Hippocampal formation (tissue), 2 donors: ENCODE measurements at places on chromosomes 16 and 17.

DNA sequence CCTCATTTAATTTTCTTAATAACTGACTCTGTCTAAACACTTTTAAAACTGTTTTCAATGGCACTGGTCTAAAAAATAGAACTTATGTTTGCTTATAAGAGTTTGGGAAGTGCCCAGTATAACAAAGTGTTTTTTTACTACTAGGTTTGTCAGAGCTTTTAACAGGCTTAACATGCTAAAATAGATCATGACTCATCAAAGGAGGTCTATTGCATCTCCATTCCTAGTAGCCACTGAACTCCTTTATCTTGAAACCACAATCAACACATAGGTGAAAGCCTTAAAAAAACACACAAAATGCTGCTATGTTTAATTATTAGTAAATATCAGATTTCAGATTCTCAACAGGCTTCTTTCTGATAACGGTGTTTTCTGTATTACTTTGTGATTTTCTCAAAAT lies 196.4 kb upstream of the KIF2B start:
- DNase-seq: no peak

DNA sequence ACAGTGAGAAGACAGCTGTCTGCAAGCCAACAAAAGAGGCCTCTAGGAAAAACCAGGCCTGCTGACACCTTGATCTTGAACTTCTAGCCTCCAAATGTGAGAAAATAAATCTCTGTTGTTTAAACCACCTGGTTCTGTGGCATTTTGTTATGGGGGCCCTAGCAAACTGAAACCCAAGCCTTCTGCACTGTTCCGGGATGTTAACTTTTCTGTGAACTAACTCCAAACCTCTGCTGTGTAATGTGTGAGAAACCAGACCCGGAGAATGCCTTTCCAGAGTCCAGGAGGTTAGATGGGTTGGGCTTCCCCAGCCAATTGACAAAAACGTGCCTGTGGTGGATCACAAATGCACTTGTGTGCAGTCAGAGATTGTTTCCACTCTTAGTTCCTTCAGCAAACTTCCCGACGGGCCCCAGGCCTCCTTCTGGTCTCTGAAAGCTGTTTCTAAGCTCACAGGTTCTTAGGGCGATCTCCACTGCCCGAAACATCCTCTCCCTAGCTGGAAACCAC lies 13.6 kb upstream of the GGA2 start:
- no peak for DNase-seq

DNA sequence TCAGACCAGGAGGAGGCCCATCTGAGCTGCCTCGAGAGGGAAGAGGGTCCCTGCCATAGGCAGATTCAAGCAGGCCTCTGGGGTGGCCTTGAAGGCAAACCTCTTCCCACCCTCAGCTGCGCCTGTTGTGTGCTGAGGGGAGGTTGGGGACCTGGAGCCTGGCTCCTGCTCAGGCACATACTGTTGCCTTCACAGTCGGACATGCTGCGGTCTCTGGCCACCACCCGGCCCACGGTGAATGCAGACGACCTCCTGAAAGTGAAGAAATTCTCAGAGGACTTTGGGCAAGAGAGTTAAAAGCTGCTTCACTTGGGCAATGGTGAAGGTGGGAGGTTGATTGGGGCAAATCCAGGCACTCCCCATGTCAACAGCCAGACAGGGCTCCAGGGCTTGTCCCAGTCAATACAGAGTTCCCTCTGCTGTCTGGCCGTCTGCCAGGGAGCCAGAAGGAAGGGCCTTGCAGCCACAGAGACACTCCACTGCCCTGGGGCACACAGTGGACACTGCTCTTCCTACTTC lies 6.3 kb downstream of the PDF start:
- peak; percentile 35 for DNase-seq

GRCh38 chr16:70638814-70639792 lies 7.3 kb upstream of the IL34 start:
- DNase-seq: no peak

GRCh38 chr16:56836410-56837230 lies 28.4 kb upstream of the SLC12A3 start:
- no peak for DNase-seq

DNA sequence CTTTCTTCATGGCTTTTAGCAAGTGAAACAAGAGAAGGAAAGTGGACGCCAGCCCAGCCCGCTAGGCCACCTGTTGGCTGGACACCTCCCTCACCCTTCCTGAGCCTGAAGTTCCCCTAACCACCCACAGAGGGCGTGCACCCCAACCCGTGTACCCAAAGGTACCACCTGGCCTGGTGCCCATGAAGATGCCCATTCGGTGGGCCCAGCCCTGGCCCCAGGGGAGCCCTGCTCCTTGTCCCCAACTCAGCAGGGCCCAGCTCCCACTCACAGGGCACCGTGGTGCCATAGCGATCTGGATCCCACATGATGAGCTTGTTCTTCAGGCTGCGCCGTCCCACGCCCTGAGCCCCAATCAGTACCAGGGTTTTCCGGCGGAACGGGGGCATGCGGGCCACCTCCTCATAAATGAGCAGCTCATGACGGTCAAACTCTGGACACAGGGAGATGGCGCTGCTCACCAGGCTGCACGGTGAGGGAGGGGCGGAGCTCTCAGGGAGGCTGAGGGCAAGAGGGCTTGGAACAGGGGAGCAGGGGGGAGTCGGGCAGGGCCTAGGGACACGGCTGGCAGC lies 26.8 kb downstream of the MPP2 start:
- DNase-seq: no peak

GRCh38 chr17:61097781-61098180 lies 301.9 kb upstream of the TBX2 start:
- DNase-seq: no peak

DNA sequence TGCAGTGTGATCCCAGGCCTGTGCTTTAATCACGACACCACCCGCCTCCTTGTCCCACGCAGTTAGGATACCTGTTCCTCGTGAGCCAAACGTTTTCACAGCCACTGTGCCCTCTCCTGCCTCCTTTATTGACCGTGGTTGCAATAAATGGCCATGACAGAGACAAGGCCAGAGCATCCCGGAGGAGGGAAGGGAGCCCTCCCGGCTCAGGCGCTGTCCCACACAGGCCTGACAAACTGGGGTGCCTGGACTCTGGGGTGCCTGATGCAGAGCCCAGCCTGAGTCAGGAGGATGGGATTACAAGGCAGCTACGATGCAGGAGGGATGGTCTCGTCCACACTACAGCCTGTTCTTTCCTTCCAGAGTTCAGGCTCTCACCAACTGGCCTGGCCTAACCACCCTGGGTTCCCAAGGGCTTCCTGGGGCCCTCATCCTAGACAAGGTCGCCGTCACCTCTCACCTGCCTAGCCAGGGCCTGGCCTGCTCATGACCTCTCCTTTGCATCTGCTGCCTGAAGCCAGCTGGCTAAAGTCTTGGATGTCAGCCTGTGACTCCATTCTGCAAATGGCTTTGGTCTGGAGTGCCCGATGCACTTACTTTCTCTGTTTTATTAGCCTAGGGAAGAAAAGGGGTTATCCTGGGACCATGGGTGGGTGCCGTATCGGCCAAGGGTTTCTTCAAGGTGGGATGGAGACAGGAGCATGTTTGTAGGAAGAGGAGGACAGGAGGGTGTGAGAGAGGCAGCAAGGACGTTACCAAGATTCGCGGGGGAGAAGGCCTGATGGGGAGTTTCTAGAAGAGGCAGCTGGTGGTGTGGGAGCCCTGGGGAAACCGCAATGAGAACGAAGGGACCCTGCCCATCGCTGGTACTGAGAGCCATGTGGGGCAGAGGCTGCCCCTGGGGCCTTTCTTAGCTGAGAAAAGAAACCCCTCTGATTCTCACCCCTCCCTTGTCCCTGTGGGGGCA lies 234.3 kb upstream of the TNRC6C start:
- DNase-seq: no peak

DNA sequence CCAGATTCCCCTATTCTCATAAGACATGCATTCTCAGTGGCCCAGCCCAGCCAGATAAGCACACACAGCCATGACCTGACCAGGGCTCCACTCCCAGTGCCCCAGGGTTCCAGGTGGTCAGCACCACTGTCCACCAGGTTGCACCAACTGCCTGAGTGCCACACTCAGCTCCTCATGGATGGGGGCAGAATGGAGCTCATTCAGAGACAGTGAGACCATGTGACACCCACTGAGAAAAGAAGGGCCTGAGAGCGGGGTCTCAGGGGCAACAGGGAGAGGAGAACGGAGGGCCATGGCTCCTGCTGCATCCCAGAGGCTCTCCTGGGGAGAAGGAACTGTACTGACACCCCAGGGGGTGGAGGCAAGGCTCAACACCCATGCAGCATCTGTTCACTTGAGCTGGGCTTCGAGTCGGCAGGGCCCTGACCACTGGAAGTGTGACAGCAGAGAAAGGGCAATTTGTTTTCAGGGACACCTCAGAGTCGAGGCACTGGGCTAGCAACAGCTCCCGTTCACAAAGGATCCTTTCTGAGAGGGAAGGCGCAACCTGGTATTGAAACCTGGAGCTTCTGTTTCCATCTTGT lies 18.7 kb upstream of the SLC38A8 start:
- DNase-seq: no peak

DNA sequence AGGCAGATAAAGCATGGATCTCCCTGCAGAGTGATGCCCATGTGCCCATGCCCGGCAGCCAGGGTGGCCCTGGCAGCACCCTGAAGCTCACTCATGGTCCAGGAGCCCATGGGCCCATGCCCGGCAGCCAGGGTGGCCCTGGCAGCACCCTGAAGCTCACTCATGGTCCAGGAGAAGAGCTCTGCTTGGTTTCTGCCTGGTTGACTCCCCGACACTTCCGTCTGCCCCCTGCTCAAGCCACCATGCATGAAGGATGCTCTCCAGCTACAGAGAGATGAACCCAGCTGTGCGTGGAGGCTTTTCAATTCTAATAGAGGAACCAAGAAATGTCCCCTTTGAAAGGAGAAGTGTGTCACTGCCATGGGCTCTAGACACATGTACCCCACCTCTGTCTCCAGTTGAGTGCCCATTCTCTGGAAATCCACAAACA lies 8.7 kb downstream of the CCL17 start:
- DNase-seq: no peak

DNA sequence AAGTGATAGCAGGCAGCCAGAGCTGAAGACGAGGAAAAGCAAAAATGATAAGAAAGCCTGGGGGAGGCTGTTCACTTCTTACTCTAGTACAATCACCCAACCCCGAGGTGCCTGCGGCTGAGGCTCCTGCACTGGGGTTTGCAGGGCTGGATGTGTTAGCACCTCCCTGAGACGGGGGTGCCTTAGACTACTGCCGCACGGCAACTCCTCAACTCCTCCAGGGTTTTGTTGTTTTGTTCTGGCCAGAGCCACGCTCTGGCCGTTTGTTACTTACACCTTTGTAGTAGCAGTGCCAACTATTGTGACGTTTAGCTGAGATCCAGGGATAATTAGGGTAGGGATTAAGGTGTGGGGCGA lies 51.5 kb downstream of the LDHD start:
- no peak for DNase-seq

DNA sequence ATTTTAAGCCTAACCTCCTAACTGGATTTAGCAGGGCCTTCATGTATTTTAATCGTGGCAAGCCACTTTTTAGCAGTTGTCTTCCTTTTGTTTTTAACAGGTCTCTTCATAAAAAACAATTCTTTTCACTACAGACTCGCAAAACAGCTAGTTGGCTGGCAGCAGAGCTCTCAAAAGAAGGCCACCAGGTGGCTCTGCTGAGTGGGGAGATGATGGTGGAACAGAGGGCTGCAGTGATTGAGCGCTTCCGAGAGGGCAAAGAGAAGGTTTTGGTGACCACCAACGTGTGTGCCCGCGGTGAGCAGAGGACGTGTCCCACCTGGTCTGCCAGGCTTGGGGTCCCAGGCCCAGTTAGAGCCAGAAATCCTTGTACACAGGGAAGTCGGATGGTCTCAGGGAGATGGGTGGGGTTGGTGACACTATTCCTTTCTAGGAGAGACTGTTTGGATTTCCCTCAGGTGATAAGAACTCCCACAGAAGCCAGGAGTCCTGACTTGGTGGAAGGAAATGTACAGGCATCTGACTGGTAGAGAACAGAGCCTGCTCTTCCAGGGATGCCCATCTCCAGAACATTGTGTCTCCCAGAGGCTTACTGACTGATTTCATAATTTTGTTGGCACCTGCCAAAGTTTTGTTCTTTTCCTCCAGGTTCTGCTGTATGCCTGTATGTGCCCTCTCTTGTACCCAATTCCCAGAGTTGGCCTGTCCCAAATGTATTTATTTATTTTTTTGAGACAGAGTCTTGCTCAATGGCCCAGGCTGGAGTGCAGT lies 14.9 kb upstream of the DDX19A start:
- no peak for DNase-seq

DNA sequence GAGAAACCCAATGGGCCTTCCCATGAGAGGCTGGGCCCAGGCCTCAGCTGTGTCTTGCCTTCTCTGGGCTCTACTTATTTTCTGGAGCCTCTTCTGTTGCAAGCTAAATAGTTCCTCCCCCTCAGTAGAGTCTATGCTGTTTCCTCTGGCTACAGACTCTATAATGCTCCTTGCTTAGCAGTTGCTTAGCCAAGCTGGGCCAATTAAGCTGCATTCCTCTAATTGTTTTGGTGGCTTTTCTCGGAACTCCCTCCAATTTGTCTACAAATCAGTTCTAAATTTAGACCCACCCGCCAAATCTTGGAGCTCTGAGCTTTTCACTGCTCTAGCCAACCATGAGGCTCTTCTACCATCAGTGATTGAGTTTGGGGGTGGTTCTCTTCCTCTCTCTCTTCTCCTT lies 302.7 kb upstream of the ASIC2 start:
- DNase-seq: no peak

DNA sequence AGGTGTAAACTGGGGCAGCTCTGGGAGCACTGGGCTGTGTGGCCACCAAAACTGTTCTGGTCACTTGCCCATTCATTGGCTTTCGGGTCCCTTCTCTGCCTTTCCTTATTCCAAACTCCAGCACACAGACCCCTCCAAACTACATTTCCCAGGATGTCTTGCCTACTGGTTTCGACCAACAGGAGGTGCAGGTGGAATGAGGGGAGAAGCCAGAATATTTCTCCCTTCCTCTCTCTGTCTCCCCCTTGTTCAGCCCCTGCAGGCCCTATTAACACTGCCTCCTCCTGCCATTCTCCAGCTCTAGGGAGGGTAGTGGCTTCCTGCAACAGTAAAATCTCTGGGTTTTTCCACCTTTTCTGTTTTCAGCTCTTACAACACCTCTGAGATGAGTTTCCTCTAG lies 13.2 kb upstream of the NAGPA start:
- DNase-seq: no peak

GRCh38 chr17:2724784-2725164 lies 13.2 kb upstream of the CLUH start:
- DNase-seq: no peak

GRCh38 chr16:3672571-3673041 lies 18.1 kb downstream of the DNASE1 start:
- DNase-seq: no peak

DNA sequence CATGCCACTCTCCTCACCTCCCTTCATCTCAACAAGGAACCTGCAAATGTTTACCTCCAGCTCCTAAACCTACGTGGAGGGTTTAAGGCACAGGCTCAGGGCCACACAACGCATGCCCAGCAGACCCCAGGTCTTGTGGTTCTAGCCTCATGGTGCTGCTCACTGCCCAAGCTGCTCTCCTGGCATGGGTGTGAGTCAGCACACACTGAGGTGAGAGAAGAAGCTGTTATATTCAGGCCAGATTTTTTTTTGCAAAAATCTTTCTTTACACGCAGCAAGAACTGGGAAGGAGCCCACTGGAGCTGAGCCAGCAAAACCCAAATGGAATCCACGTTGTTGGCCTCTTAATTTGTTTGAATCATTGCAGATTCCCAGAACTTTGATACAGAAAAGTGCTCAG lies 5.5 kb upstream of the C16orf96 start:
- DNase-seq: no peak

- DNase-seq: no peak
Observed at GRCh38 chr17:42922294-42922693, 21.7 kb downstream of the G6PC1 start.
